ENCODE measurements at places on chromosomes 5 and 9.

GRCh38 chr5:31459594-31459993, 72.3 kb downstream of the DROSHA start:
- DNase-seq: no peak

- DNase-seq: no peak
Observed at GRCh38 chr5:89968958-89969381, 440.6 kb downstream of the CETN3 start.

DNA sequence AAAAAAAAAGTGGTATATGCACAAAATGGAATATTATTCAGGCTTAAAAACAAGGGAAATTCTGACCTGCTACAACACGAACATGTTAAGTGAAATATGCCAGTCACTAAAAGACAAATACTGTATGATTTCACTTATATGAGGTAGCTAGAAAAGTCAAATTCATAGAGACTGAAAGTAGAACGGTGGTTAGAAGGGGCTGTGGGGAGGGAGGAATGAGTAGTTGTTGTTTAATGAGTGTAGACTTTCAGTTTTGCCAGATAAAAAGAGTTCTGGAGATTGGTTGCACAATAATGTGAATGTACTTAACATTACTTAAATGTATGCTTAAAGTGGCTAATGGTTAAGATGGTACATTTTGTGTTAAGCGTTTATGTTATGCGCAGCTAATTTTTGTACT, 79.5 kb upstream of the IL12B start:
- no peak for DNase-seq

- DNase-seq: no peak
Observed at GRCh38 chr9:71719088-71719487, 49.2 kb downstream of the CEMIP2 start.

DNA sequence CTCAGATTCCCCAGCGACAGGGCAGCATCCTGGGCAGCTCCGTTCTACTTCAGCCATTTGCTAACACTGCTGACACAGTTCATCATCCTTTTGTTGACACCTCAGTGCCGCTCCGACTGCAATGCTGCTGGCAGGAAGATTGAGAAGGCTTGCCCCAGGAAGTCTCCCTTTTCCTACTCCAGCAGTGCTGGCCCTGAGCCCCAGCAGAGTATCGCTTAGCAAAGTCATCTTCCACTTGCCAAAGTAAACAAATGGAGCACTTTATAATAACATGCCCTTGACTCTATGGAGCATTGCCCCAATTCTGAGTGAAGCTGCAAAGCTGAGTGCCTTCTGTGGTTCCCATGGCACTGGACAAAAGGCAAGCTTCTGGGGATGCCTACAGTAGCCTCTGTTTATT, 32.2 kb downstream of the PRLR start:
- DNase-seq: no peak

- no peak for DNase-seq
Observed at GRCh38 chr9:111914749-111915424, 18.3 kb downstream of the UGCG start.

- no peak for DNase-seq
Observed at GRCh38 chr9:6692433-6692832, 46.9 kb upstream of the GLDC start.

DNA sequence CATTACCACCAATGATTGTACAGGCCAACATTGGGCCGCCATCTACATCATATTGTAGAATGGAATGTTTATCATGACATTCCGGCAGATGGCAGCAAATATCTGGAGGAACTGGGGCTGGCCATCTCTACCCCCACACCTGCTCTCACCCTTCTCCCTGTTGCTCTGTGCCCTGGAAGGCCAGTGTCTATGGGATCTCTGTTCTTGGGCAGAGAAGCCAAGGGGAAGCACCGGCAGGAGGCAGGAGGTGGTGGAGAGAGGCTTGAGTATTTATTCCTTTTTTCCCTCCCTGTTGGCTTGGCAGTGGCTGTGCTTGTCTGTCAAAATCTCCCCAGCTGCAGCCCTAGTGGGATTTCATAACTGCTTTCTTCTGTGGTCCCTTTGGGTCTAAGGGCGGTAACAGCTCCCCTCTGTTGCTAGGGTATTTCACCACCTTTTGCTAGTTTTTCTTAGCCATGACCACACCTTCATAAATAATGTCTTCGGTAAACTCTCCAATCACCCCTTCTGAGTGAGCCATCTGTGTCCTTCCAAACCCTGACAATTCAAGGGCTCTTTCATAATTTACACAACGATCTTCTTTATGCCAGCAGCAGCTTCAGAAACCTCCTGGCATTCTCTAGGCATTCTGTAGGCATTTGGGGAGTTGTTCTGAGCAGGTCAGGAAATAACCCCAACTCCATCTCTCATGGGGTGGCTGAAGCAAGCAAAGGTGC, 225.8 kb downstream of the MELK start:
- DNase-seq: no peak

DNA sequence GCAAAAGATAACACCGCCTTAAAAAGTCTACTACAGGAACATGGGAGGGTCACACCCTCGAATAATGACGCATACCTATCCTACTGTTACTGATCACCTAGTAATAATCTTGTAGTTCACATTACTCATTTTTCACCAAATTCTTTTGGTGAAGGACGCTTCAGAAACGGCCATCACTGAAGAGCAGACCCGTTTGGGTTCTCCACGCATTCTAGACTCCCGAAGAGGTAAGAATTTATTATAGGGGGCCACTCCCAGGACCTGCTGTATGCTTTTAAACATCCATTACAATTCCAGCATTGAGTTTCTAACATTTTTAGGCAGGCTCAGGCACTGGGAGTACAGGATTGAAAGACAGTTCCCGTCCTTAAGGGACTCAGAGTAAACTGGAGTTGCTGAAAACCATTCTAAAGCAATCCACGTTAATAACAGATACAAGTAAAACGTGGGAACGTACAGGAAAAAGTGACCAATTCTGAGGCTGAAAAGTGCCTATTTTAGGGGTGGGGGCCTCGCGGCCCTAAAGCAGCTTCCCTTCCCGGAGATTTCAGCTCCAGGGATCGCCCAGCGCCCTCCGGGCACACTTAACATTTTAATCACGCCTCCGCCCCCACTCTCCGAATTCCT, at the start of gene FER:
TSS of gene FER (plus strand) at position 124 of the 627 bp plus-strand sequence. CDS start 50,286 bp downstream, outside the sequence.
- peak; percentile 23 for DNase-seq

- no peak for DNase-seq
Observed at GRCh38 chr9:95010431-95010838, 283.9 kb downstream of the AOPEP start.

DNA sequence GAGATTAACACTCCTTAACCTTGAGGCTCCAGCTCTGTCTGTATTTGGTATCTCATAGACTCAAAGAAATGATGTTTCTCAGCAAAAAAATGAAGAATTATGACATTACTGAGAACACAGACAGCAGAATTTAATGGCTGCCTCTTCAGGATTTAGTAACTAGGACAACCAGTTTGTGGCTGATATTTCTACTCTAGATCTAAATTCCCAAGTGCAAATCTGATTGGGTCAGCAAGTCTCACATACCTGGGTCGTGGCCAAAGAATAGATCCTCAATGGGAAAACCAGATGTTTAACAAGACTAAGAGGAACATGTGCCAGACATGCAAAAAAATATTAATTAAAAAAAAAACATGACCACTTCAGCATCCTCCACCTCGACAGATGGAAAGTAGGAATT, 608.9 kb downstream of the DTWD2 start:
- no peak for DNase-seq

DNA sequence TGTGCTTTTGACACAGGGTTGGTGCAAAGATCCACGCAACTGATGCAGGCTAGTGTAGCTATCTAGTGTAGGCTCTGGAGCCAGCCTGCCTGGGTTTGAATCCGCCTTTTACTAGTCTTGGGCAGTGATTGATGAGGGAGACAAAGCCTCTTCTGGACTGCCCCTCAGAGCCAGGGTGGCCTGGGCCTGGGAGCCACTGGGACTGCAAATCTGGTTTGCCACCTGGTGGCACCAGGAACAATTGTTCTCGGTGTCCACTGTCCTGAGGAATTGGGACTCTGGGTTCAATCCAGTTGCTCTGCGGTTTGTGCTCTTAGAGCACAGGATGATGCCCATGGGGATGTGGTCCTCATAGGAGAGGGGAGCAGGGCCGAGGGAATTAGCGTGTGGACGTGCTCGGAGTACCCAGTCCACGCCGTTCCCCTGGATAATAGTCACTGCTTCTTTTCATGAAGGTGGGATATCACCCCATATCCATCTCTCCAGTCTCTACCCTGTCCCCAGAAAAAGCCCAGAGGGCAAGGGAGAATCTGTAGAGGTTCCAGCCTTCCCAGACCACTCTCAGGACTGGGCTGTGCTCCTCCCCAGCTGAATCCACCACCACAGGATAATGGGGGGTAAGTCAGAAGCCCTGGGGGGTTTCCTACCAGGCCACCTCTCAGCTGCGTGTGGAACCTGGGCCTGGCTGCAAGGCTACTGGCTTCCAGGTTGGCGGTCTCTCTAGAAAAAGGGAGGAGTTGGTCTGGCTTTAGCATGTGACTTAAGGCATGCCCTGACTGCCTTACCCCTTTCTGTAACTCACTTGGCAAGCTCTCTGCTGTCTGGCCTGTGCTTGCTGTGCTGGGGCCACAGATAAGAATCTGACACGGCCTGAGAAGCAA, 1.9 kb downstream of the B4GALT7 start:
- DNase-seq: no peak

GRCh38 chr5:134374232-134374631, 2.9 kb downstream of the UBE2B start:
- DNase-seq: no peak

DNA sequence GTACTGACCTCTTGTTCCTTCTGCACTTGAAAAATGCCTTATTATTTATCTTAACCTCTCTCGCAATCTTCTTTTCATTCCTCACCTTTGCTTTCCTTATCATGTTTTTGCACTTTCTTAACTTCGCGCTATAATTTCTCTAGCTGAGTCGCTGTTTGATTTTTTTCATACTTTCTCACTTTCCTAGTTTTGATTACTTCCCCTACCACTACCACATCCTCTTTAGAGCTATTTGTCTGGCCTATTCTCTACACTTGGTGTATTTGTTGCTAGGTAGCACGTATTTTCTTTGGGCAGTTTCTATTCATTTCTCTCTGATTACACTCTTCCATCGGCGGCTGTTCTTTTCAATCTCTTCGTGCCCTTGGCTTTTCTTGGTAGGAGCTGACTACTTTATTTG, 611.8 kb downstream of the BNC2 start:
- no peak for DNase-seq

- no peak for DNase-seq
Observed at GRCh38 chr5:158079097-158079496, 220.2 kb upstream of the CLINT1 start.

- no peak for DNase-seq
Observed at GRCh38 chr9:136784997-136785361, 6.2 kb upstream of the TMEM141 start.

GRCh38 chr5:104372376-104372775, 809.8 kb upstream of the NUDT12 start:
- DNase-seq: no peak

DNA sequence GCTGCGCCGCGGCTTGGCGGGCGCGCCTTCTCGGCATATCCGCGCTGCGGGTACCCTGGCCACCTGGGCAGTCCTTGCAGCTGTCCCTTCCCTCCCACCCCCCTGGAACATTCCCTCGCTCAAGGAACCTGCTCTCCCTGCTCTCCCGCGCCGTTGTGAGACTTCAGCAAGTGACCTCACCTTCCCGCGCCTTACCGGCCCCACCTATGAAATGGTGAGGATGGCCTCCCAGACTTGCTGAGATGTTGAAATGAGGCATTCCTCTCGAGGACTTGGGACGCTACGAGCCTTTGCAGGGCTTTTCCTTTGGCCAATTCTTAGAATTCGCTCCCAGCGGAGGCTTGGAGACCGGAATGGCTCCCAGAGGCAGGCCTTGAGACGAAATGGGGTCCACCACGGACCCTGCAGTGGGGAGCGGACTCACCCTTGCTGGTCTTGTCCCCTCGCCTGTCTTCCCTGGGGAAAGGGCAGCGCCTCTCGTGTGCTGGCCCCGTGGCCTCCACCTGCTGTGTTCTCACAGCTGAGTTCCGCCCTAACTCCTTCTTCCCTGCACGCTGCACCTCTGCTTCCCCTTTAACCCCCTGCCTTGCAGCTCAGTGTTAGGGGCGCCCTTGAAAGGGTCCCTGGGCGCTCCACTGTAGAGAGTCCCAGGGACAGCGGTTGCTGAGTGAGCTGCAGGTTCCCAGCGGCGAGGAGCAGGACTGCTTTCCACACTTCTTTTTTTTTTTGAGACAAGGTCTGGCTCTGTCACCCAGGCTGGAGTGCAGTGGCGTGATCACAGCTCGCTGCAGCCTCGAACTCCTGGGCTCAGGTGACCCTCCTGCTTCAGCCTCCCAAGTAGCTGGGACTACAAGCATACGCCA, 907 bp downstream of the HMCN2 start:
- no peak for DNase-seq

GRCh38 chr5:123297866-123298265, 125.3 kb downstream of the CEP120 start:
- DNase-seq: no peak

GRCh38 chr9:112063151-112063550, 111.9 kb downstream of the SUSD1 start:
- no peak for DNase-seq

DNA sequence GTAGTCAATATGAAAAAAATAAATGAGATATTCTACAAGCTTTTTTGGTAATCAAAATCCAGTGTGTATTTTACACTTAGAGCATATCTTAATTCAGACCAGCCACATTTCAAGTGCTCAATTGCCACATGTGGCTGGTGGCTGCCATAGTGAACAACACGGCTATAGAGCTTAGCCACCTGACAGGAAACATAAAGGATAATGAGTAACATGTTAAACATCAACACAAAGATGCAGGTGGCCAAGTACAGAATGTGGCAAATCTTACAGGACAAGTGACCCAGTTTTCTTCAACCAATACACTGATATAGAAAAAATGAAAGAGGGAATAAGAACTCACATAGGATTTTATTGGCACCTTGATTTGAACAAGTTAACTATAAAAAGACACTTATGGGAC, 61.4 kb downstream of the KIF24 start:
- DNase-seq: no peak

GRCh38 chr9:95434116-95435073, 82.4 kb downstream of the PTCH1 start:
- DNase-seq: no peak

GRCh38 chr5:54317511-54318260, 7.3 kb upstream of the ARL15 start:
- no peak for DNase-seq

- no peak for DNase-seq
Observed at GRCh38 chr5:159083548-159084452, 15.9 kb downstream of the EBF1 start.

DNA sequence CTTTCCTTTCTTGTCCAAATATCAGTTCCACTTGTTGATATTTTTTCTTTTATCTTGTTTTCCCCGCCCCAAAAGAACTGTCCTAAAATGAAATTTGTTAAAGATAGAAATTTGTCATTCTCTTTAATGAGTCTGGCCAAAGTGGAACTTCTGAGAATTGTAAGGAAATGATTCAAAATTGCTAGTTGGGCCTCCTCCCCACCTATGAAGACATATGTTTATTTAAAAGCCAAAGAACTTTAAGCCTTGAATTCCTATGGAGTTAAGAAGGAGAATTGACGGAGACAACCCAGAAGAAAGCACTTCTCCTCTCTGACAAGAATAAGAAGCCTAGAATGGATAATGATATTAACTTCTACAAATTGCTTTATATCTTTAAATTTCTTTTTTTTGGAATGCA, 59.1 kb upstream of the ALDH1A1 start:
- no peak for DNase-seq

All from stimulated activated CD8-positive, alpha-beta memory T cell treated with anti-CD3 and anti-CD28 coated beads, Interleukin-7, amount 100 ng/mL, for 48 hours (primary cell).